WERI-Rb-1 (cell line): ENCODE measurements at places on chromosomes 13 and 19.

- DNase-seq: no peak
Measured at GRCh38 chr13:36807616-36808015, 11.4 kb upstream of the RFXAP start.

- DNase-seq: no peak
Measured at GRCh38 chr13:108113407-108113806, 101.9 kb downstream of the LIG4 start.

GRCh38 chr19:3360421-3361383 lies 5.7 kb upstream of the NFIC start:
- peak; percentile 74 for DNase-seq

DNA sequence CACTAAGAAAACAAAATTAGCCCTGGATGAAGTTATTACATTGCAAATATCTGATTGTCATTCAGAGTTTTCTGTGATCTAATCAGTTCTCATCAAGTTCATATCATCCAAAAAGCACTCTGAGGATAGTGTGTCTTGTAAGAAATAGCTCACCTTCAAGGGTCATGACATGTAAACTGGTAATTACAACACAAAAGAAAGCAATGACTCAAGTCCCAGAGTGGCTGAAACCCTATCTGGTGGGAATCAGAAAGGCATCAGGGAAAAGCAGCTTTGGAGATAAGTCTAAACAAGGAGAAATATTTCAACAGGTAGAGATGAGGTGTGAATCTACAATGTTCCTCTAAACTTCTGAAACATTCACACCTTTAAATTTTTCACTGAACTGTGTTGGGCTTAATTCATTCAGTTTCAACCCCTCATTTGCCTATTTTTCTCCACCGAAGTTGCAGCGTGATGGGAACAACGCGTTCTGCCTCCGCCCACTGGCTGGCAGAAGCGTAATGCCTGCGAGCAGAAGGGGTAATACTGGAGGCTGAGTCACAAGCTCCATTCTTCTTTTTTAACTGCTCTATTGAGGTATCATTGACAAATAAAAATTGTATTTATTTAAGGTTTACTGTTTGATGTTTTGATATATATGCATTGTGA lies 155.2 kb upstream of the IPO5 start:
- DNase-seq: no peak

GRCh38 chr13:36549126-36549702 lies 116.9 kb downstream of the CCNA1 start:
- no peak for DNase-seq

- peak; percentile 88 for DNase-seq
Measured at GRCh38 chr19:40596608-40597328, 4.4 kb upstream of the LTBP4 start.

DNA sequence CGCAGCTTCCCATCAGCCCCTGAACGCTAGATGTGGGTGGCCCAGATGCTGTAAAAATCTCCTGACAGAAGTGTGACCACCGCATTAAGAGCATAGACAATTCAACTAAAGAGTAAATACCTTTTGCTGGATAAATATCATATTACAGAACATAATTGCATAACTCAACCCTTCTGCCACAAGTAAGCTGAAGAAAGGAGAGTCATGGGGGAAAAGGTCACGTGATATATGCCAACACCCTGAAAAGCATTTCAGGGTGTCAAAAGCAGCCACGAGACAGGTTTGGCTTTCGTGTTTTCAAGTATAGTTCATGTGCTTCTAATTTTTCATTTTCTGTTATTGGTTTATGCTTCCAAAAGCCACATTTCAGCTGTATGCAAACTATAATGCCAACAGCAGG lies 71.3 kb downstream of the LHFPL6 start:
- DNase-seq: no peak

GRCh38 chr19:5682107-5682482 lies 1.3 kb downstream of the HSD11B1L start:
- no peak for DNase-seq

- DNase-seq: no peak
Measured at GRCh38 chr13:40345149-40345514, 321.3 kb downstream of the FOXO1 start.

GRCh38 chr19:5489551-5489950 lies 34.3 kb downstream of the ZNRF4 start:
- DNase-seq: no peak

DNA sequence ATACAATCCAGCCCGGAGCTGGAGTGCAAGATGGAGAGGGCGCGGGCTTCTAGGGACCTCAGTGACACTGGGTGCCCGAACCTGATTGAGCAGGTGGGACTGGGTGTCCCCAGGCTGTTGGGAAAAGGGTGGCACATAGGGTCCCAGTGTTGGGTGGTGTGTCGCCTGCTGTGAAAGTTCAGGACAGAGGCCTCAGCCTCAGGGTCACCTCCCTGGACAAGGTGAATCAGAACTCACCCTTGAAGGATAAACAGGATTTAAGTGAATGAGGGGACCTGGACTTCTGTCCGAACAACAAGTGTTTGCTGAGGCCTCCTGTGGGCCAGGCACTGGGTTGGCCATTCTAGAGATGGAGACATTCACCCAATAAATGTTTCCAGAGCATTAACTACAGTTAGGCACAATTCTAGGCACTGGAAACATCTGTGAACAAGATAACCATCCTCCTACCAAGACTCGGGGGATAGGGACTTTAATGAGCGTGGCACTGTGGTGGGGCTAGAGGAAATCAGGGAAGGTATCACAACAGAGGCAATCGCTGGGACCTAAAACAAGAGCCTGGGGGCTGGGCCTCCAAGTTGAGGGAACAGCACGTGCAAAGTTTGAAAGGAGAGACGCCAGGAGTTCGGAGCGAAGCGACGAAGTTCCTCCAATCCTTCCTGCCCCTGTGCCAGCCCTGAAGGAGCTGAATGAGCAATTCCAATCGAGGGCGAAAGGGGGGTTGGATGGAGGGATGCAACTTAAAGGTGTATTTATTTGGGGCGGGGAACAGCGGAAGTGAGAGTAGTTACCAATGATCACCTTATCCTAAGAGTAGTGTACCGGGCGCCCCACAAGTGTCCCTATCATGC lies 921 bp upstream of the POLD1 start:
- DNase-seq: no peak

DNA sequence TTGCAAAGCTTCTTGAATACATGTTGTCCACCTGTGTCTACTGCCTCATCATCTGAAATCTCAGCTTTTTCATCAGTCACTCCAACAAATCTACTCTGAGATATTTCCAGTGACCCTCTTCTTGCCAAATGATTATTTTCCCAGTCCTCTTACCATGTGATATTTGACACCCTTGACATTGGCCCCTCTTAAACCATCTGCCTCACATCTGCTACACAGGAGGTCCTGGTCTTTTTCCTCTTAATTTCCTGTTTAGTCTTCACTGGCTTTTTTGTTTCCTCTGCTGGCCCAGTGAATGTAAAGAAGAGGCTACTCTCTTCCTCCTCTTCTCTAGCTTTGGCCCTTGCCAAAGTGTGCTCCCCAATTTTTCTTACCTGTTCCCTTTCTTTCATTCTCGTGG lies 218.7 kb downstream of the DNAJC15 start:
- no peak for DNase-seq
